Naive B cell (primary cell): ENCODE measurements at places on chromosomes 3 and 15. TPM values are rescaled to one million over a fixed set of nuclear protein-coding genes. Genes with fewer than 3 reads are reported as not detected.

- no peak overlapping the region for H3K27ac ChIP-seq
- H3K36me3 ChIP-seq: no peaks in the 10 kb centered on the region
- H3K4me1 ChIP-seq: no peaks in the 10 kb centered on the region
- no peak for DNase-seq
- H3K4me3 ChIP-seq: no peak overlapping the region
- no peaks in the 10 kb centered on the region for H3K27me3 ChIP-seq
These were observed 13.4 kb downstream of the APBA2 start for GRCh38 chr15:28899061-28899738.

GRCh38 chr3:129662191-129662608 lies 55.7 kb upstream of the PLXND1 start:
- no peak overlapping the region for H3K27ac ChIP-seq
- H3K27me3 ChIP-seq: no peaks in the 10 kb centered on the region
- peaks cover 14% of the 10 kb centered on the region for H3K4me1 ChIP-seq
- H3K4me3 ChIP-seq: no peak overlapping the region
- no peak for DNase-seq
- H3K36me3 ChIP-seq: no peaks in the 10 kb centered on the region

GRCh38 chr3:129180461-129180860 lies 3.2 kb downstream of the CNBP start:
- H3K36me3 ChIP-seq: peaks cover 7% of the 10 kb centered on the region
- H3K27me3 ChIP-seq: no peaks in the 10 kb centered on the region
- H3K4me1 ChIP-seq: peaks cover 44% of the 10 kb centered on the region
- H3K27ac ChIP-seq: peak overlapping the region; percentile 99
- peak overlapping the region; percentile 96 for H3K4me3 ChIP-seq
- no peak for DNase-seq

DNA sequence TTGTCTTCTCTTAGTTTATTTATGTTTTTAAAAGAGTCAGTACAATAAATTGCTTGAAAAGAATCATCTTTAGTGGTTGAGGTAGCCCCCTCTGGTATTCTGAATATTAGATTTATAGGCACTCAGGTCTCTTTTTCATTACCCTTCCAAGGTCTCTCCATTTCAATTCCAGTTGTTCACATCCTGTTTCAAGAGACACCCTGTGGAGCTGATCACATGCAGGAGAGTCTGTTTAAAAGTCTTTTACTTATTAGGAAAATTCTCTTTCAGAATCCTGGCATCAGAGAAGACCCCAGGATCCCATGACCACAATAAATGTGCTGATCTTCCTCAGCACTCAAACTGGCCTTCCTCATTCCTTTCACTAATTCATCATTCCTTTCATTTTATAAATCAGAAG lies 195.7 kb downstream of the ZIC4 start:
- H3K27me3 ChIP-seq: no peaks in the 10 kb centered on the region
- H3K27ac ChIP-seq: no peak overlapping the region
- no peak for DNase-seq
- no peak overlapping the region for H3K4me3 ChIP-seq

GRCh38 chr15:84151205-84151931 lies 84.2 kb upstream of the GOLGA6L4 start:
- H3K36me3 ChIP-seq: no peaks in the 10 kb centered on the region
- no peaks in the 10 kb centered on the region for H3K4me1 ChIP-seq
- no peak for DNase-seq
- no peak overlapping the region for H3K27ac ChIP-seq

- H3K4me1 ChIP-seq: no peaks in the 10 kb centered on the region
- no peak for DNase-seq
- no peak overlapping the region for H3K4me3 ChIP-seq
- no peaks in the 10 kb centered on the region for H3K36me3 ChIP-seq
These were observed 11.4 kb upstream of the HTR3E start for GRCh38 chr3:184085389-184085852.

- H3K4me1 ChIP-seq: peaks cover 32% of the 10 kb centered on the region
- H3K27me3 ChIP-seq: no peaks in the 10 kb centered on the region
- no peak overlapping the region for H3K27ac ChIP-seq
- peak; percentile 56 for DNase-seq
- no peak overlapping the region for H3K4me3 ChIP-seq
These were observed 19.0 kb downstream of the ACAA1 start for GRCh38 chr3:38117748-38118420.

- peaks cover 2% of the 10 kb centered on the region for H3K4me1 ChIP-seq
- H3K36me3 ChIP-seq: peaks cover 11% of the 10 kb centered on the region
- no peak overlapping the region for H3K27ac ChIP-seq
- DNase-seq: no peak
- H3K4me3 ChIP-seq: no peak overlapping the region
- no peaks in the 10 kb centered on the region for H3K27me3 ChIP-seq
These were observed 25.5 kb downstream of the ZXDC start for GRCh38 chr3:126450219-126450618.

- H3K36me3 ChIP-seq: no peaks in the 10 kb centered on the region
- H3K4me1 ChIP-seq: peaks cover 13% of the 10 kb centered on the region
- DNase-seq: no peak
- no peak overlapping the region for H3K27ac ChIP-seq
These were observed 313.5 kb downstream of the RPLP1 start for GRCh38 chr15:69766156-69766555.

DNA sequence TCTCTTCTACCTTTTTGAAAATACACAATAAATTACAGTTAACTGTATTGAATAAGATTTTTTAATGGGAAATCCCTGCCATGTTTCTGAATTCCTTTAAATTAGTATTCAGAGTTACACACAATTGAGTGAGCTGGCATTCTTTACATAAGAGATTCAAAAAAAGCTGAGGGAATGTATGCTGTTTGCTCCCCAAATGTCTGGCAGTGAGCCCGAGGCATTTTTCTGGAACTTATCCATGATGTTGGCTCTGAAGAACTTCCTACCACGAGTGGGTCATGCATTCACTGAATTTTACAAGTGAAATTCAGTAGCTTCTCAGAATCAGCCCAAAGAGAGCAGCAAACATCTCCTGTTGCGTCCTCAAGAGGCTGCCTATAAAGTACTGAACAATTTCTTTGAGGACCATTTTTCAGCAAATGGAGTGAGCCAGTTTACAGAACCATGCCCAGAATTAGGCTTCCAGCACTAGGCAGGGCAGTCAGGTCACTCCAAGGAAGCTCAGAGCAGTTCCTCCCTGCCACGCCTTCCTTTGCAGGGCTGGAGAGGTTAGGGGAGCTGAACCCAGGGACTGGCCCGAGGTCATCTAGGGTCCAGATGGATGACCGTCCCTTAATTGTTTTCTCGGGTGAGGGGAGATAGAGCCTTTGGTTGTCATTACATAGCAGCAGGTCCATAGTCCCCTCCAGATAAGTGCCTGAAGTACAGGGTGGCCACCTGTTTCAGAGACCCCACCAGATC lies 21.2 kb downstream of the GABRA5 start:
- no peak overlapping the region for H3K4me3 ChIP-seq
- no peak for DNase-seq
- no peak overlapping the region for H3K27ac ChIP-seq
- peaks cover 12% of the 10 kb centered on the region for H3K27me3 ChIP-seq

- no peaks in the 10 kb centered on the region for H3K36me3 ChIP-seq
- DNase-seq: no peak
- peaks cover 39% of the 10 kb centered on the region for H3K4me1 ChIP-seq
These were observed 471.3 kb upstream of the TPRG1 start for GRCh38 chr3:188700501-188700900.

GRCh38 chr15:29095746-29096145 lies 173.9 kb downstream of the NSMCE3 start:
- H3K36me3 ChIP-seq: no peaks in the 10 kb centered on the region
- H3K27me3 ChIP-seq: no peaks in the 10 kb centered on the region
- H3K4me3 ChIP-seq: no peak overlapping the region
- H3K27ac ChIP-seq: no peak overlapping the region
- DNase-seq: no peak

- peak overlapping the region; percentile 76 for H3K27ac ChIP-seq
- H3K36me3 ChIP-seq: no peaks in the 10 kb centered on the region
- no peaks in the 10 kb centered on the region for H3K4me1 ChIP-seq
- peak; percentile 8 for DNase-seq
- H3K4me3 ChIP-seq: no peak overlapping the region
- H3K27me3 ChIP-seq: no peaks in the 10 kb centered on the region
These were observed 57.5 kb upstream of the SIN3A start for GRCh38 chr15:75508840-75509532.

DNA sequence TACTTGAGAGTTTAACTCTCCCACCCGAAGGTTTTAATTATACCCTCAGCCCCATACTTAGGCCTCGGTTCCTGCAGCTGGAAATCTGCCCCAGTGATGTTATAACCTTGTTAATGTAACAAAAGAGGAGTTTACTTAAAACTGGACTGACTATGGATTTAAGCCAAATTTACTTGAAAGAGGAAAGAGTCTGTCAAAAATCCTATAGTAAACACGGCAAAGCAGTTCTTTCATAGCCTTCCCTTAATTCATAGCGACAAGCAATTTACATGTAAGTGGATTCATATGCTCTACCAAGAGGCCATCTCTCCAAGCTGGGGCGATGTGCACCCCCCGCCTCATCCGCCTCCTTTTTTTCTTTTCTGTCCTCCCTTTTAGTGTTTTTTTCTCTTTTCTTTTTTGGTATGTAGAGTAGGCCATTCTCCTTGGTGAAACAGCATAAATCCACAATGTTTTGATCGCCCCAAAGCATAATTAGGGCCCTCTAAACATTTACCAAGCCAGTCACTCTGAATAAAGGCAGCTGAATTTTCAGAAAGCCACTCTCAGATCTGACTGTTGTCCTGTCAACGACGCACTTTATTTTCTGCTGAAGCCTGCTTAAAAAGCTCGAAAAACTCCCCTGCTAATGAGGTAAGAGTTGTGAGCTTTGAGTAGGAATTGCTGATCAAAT lies 373.1 kb upstream of the WNT5A start:
- H3K4me3 ChIP-seq: no peak overlapping the region
- H3K36me3 ChIP-seq: no peaks in the 10 kb centered on the region
- H3K4me1 ChIP-seq: no peaks in the 10 kb centered on the region
- H3K27ac ChIP-seq: no peak overlapping the region
- no peak for DNase-seq
- no peaks in the 10 kb centered on the region for H3K27me3 ChIP-seq

GRCh38 chr3:29514912-29515311 lies 234.0 kb downstream of the RBMS3 start:
- H3K36me3 ChIP-seq: no peaks in the 10 kb centered on the region
- H3K4me3 ChIP-seq: no peak overlapping the region

GRCh38 chr15:70679919-70680231 lies 83.5 kb downstream of the UACA start:
- H3K27me3 ChIP-seq: no peaks in the 10 kb centered on the region
- H3K27ac ChIP-seq: no peak overlapping the region
- H3K4me3 ChIP-seq: no peak overlapping the region
- DNase-seq: no peak

GRCh38 chr15:38075466-38075865 lies 141.0 kb downstream of the TMCO5A start:
- DNase-seq: no peak
- no peak overlapping the region for H3K4me3 ChIP-seq
- H3K27me3 ChIP-seq: peaks cover 19% of the 10 kb centered on the region
- no peaks in the 10 kb centered on the region for H3K36me3 ChIP-seq
- H3K27ac ChIP-seq: no peak overlapping the region

DNA sequence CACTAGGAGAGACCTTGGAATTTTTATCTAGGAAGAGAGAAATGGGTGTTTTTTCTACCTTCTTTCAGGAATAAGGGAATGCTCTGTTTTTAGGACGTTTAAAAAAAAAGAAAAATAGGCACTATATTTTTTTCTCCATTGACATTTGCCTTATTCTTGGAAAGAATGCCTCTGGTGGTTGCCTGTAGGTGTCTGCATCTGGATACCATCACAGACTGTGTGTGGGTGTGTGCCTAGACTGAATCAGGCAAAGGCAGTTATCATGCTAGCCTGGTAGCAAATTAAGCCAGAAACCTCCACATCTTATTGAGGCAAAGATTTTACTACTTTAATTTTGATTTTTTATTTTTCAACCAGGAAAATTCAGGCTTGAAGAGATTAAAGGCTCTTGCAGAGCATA lies 513.6 kb upstream of the KCNMB2 start:
- no peak for DNase-seq
- no peak overlapping the region for H3K27ac ChIP-seq
- no peak overlapping the region for H3K4me3 ChIP-seq
- no peaks in the 10 kb centered on the region for H3K27me3 ChIP-seq

- H3K27me3 ChIP-seq: peaks cover 7% of the 10 kb centered on the region
- DNase-seq: peak; percentile 67
- peak within 1 kb of the TSS; percentile 97 for H3K4me3 ChIP-seq
- H3K27ac ChIP-seq: peak within 1 kb of the TSS; percentile 71
- H3K36me3 ChIP-seq: no peaks in the 10 kb centered on the region
These were observed at the start of gene THRB for GRCh38 chr3:24494618-24495325. Gene THRB, minus strand, starts transcription at chr3:24494850.

- H3K27ac ChIP-seq: no peak overlapping the region
- H3K36me3 ChIP-seq: no peaks in the 10 kb centered on the region
- H3K4me3 ChIP-seq: no peak overlapping the region
- no peaks in the 10 kb centered on the region for H3K4me1 ChIP-seq
- no peak for DNase-seq
These were observed 568.2 kb upstream of the BCHE start for GRCh38 chr3:166405465-166405864.

DNA sequence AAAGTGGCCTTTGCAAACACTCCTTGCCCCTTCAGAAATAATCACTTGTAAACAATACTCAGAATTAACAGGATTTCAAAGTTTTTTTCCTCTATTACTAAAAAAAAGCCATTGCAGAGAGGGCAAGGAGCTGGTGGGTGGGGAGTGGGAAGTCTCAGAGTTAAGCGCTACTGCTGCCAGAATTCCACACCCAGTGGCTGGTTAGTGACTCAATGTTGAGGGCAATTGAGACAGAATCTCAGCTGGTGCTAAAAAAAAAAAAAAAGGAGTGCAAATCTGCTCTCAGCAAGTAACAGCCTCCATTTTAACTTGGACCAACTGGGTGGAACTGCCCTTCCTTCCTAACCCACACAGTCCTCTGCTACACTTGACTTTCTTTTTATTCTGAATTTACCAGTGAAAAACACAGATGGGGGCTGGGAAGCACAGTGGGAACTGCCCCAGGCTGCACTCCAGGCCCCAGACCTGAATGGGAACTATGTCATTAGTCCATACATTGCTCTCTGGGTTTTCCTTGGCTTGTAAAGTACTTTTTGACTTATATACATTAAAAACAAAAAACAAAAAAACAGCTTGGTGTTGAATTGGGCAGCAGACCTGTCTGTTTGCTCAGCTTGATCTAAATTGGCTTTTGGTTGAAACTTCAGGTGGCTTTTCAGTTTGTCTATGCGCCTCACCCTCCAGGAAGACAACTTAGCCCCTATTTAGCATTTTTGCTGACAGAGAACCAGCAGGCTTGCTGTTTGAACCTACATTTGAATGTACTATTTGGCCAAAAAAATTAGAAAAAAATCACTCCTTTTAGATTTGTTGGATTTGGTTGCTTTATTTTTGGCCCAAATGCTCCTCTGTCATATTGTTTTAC lies 357.8 kb upstream of the TBL1XR1 start:
- H3K4me1 ChIP-seq: peaks cover 9% of the 10 kb centered on the region
- DNase-seq: no peak
- no peak overlapping the region for H3K27ac ChIP-seq
- no peaks in the 10 kb centered on the region for H3K27me3 ChIP-seq
- no peaks in the 10 kb centered on the region for H3K36me3 ChIP-seq

The SPRED1 gene
- 0.27 TPM for polyA plus RNA-seq

The SNRPN gene
- 304 TPM for polyA plus RNA-seq

The PTH1R gene
- not detected for polyA plus RNA-seq

The UACA gene
- 2.0 TPM for polyA plus RNA-seq

The WDR93 gene
- polyA plus RNA-seq: not detected

The LMAN1L gene
- polyA plus RNA-seq: not detected

The GRM2 gene
- 0.07 TPM for polyA plus RNA-seq

The RTP3 gene
- not detected for polyA plus RNA-seq

The DUOXA2 gene
- not detected for polyA plus RNA-seq

The EBLN2 gene
- polyA plus RNA-seq: 0.90 TPM

The TMEM207 gene
- not detected for polyA plus RNA-seq

The PLXNA1 gene
- polyA plus RNA-seq: not detected

The FAM43A gene
- 57.2 TPM for polyA plus RNA-seq
